Posterior vena cava (tissue), 2 donors: ENCODE measurements at places on chromosomes 1 and 21. TPM values are rescaled to one million over a fixed set of nuclear protein-coding genes. Genes with fewer than 3 reads are reported as not detected.

Gene SOAT1
- 48.1 TPM for total RNA-seq

Gene TFF3
- total RNA-seq, result 21.1 TPM

Gene ELF3
- 0.48 TPM for total RNA-seq

Gene KANK4
- total RNA-seq, result 0.37 TPM

Gene DPT
- 140 TPM for total RNA-seq

Gene SDCCAG8
- total RNA-seq, result 52.1 TPM

Gene RNASEL
- total RNA-seq, result 5.1 TPM

Gene MIGA1
- total RNA-seq, result 16.7 TPM

Gene GNG4
- 0.38 TPM for total RNA-seq

Gene ALX3
- not detected for total RNA-seq

Gene PEX14
- 15.0 TPM for total RNA-seq

Gene HJV
- not detected for total RNA-seq

Gene MR1
- 13.9 TPM for total RNA-seq

Gene MYBPHL
- 0.29 TPM for total RNA-seq

Gene CLIC6
- 5.0 TPM for total RNA-seq

Gene POTED
- not detected for total RNA-seq

Gene OR2T35
- total RNA-seq, result not detected

Gene CD34
- 58.1 TPM for total RNA-seq

Gene S100B
- total RNA-seq, result 4.2 TPM

Gene KLHL12
- total RNA-seq, result 17.3 TPM
